CD4-positive, alpha-beta T cell treated with Interleukin-2 at 100 ng/mL for 4 hours (primary cell): ENCODE measurements at places on chromosomes 11 and 22.

- DNase-seq, result no peak
Observed at GRCh38 chr22:44381761-44382115, 69.0 kb upstream of the SHISAL1 start.

GRCh38 chr11:77127235-77127911 lies 673 bp upstream of the MYO7A start:
- DNase-seq, result peak; percentile 48

- no peak for DNase-seq
Observed at GRCh38 chr22:28813772-28814518, 13.6 kb upstream of the XBP1 start.

DNA sequence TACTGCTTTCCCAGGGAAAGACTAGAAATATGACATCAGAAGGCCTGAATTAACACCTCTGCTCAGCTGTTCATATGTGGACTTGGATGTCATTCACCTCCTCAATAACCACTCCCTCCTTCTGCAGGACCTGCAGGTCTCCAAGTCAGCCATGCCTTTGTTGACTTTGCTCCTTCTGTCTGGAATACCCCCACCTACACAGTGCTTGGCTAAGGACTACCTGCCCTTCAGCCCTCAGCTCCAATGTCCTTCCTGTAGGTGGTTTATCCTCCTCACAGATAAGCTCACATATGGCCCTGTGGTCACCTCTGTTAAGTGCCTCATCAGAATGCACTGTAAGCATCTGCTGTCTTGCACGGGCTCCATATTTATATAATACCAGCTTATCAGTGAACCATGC lies 26.4 kb upstream of the FAT3 start:
- no peak for DNase-seq

GRCh38 chr11:70173018-70173417 lies 30.1 kb upstream of the FADD start:
- DNase-seq, result no peak

DNA sequence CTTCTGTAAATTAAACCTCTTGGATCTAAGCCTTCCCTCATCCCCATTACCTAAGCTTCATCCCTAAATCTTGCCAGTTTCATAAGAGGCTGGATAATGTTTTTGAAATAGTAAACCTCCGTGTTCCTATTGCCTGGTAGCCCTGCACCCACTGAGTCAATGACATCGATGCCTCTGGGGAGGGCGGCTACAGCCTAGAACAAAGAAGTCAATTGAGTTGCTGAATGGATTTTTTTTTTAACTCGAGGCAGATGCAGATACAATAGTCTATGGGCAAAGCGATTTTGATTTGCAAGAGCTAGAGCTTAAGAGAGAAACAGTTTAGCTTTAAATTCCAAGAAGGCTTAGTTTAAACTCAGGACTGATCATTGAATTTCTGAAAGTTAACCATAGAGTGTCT lies 121.3 kb downstream of the NECTIN1 start:
- DNase-seq, result no peak

DNA sequence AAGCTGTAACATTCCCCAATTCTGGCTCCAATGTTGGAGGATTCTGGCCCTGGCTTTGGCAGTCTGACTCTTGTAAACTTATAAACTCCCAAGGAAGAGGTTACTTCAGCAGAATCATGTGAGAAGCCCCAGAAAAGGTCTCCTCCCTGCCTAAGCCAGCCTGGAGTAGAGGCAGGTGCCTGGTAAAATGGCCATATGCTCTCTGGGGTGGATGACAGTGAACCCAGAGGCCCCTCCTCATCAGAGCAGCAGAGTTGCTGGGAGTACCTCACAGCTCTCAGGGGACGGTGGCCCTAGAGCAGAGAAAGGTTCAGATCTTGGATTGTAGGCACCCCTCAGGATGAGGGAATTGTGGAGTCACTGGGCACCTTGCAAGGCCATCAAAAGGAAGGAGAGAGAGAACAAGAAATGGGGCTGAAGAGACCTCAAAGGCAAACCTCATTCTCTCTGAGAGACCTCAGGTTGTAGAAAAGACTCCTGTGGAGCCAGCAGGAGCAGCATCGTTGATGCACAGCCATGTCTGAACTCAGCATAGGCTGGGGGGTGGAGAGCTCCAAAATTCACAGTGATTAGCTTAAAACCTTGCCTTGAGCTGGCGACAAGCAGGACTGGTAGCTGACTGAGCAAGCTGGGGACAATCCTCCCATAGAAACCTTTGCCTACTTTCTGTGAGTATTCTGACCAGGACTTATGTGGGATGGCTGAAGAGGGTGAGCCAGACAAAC lies 4.9 kb upstream of the P2RY6 start:
- no peak for DNase-seq

DNA sequence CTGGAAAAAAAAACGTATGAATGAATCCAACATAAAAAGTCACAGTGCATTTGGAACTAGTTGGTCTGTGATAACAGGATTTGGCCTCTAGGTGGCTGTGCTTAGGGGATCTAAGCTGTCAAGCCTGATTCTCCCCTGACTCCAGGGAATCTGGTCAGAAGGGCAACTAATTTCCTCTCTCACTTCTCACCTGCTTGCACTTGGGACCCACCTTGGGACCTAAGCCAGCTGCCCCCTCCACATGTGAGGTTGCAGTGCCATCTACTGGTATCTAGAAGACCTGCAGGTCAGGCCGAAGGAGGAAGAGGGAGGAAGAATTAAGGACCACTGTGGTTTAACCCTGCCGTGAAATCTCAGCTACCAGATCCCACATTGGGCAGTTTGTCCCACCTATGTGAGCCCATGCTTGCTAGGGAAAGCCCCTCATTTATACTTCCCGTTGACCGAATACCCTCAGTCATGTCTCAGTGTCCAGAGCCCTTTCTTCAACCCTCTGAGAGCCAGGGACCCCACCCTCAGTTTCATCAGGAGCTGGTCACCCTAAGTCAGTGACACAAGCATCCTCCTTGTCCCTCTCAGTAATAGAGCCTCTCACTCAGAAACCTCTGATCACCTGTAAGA lies 33.2 kb upstream of the CAVIN3 start:
- peak; percentile 57 for DNase-seq
